ENCODE measurements at places on chromosomes 16 and 17.

GRCh38 chr16:18800775-18801144 is 589 bp downstream of the ARL6IP1 start:
- DNase-seq: no peak

DNA sequence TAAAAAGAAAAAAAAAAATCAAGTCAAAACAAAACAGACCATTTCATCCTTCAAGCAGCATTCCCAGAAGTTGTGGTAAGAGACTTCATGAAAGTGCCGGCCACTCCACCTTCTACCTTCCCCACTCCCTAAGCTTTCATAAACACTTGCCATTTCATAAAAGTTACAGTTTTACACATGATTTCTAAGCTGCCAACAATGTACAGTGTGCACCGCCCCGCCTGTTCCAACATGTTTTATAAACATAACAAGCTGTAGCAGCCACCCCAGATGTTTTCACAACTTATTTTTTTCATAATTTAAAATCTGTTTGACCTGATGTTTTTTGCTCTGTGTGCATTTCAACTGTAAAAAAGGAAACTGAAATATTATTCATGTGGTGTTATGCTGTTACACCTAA is 608.1 kb downstream of the TOX3 start:
- no peak for DNase-seq

DNA sequence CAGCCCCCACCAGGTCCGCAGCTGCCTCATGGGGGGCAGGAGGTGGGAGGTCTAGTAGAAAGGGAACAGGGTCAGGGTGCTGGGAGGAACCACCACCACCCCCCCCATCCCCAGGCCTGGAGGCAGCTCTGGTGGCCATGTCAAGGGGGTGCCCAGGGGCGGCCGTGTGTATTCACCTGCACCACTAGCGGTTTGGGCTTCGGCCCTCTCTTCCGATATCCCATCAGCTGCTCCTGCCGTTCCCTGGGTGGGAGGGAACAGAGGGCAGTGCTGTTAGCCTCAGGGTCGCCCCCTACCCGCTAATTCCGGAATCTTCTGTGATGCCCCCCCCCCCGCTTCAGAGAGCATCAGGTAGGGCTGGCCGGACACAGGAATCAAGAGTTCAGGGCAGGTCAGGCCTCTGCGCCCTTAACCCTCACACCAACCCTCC is 3.8 kb downstream of the CBX4 start:
- DNase-seq: no peak

DNA sequence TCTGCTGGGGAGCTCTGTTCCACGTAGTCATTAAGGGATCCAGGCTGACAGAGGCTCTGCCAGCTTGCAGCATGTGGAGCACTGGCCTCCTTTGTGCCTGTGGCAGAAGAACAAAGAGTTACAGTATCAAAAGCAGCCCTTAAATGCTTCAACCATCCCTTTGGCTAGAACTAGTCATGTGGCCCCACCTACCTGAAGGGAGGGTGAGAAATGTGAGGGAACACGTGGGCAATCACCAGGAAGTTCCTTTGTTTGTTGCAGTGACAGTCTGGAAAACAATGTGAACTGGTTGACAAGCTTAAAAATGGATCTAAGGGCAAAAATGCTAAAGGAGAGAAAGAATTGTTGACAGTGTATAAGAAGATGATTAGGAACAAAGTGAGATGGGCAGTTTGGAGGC is 290.4 kb upstream of the HSBP1 start:
- DNase-seq: no peak

DNA sequence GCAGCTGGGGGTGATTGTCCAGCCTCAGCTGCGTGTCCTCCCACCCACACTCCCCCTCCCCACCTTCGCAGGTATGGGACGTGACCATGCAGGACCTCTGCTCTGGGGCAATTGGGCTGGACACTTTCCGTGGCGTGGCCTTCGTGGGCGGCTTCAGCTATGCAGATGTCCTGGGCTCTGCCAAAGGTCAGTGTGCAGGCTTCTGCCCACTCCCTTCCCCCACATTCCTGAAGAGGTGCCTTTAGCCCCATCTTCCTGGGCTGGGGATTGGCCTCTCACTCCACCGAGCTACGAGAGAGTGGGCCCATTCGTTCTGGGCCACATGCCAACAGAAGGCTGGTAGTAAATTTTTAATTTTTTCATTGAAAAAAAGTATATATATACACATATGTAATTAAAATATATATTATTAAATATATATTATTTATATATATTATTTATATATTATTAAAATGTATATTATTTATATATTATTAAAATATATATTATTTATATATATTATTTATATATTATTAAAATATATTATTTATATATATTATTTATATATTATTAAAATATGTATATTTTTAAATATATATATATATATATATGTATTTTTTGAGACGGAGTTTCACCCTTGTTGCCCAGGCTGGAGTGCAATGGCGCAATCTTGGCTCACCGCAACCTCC is 18.5 kb downstream of the PFAS start:
- DNase-seq: no peak

GRCh38 chr17:3647769-3648555 is 11.4 kb downstream of the CTNS start:
- DNase-seq: no peak

DNA sequence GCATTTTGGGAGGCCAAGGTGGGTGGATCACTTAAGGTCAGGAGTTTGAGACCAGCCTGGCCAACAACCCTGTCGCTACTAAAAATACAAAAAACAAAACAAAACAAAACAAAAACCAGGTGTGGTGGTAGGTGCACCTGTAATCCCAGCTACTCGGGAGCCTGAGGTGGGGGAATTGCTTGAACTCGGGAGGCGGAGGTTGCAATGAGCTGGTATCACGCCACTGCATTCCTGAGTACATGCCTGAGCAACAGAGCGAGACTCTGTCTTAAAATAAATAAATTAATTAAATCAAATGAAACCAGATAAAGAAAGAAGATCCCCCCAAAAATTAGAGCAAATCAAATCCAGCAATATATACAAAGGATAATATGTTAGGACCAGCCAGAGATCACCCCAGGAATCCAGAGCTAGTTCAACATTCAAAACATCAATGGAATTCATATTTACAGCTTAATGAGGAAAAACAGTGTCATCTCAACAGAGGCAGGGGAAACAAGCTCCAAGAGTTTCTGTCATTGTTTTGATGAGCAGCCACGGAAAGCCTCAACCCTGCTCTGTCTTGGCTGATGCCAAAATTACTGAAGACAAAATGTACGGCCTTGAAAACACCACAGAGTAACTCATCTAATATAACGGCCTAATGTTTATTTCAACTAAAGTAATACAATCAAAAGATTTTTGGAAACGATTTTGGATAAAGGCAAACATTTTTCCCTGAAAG is 3.7 kb downstream of the PEMT start:
- no peak for DNase-seq

- no peak for DNase-seq
These were observed 24.2 kb downstream of the ACTG1 start for GRCh38 chr17:81488276-81488860.

- DNase-seq: no peak
These were observed 3.1 kb upstream of the TMEM219 start for GRCh38 chr16:29958756-29959155.

- no peak for DNase-seq
These were observed 55.7 kb downstream of the SCNN1B start for GRCh38 chr16:23357761-23358290.

GRCh38 chr17:76132574-76133338 is 8.3 kb downstream of the FOXJ1 start:
- no peak for DNase-seq

DNA sequence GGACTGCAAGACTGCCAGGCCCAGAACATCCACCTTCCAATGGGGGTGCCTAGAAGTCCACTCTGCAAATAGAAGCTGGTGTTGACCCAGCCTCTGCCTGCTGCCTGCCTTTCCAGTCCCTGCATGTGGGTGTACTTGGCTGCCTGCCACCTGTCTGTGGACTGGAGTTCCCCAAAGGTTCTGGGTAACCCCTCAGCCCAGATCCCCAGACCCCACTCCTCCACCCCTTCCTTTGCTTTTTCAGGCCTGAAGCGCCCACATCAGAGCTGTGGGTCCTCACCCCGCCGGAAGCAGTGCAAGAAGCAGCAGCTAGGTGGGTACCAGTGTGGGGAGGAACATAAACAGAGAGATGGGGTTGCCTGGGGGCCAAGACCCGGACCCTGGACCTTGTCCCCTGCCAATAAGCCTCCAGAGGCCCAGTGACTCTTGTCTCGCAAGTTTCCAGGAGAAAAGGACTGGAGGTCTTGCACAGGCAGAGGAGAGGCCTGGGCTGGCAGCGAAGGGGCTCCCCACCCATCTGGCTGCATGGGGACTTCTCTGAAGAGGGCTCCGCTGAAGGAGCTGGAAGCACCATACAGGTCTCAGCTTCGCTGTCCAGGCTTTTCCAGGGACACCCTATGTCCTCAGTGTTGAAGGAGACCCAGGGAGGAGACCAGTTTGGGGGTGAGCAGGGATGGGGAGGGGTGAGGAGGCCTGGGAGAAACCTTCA is 34.3 kb downstream of the NLRC5 start:
- DNase-seq: peak; percentile 60

- DNase-seq: no peak
These were observed 47.8 kb upstream of the GSE1 start for GRCh38 chr16:85565340-85565739.

Measured in stimulated activated CD4-positive, alpha-beta T cell treated with anti-CD3 and anti-CD28 coated beads, Interleukin-1b, Interleukin-23, amount 100 ng/mL, for 24 hours (primary cell).